ENCODE measurements at places on chromosomes 6 and 20. TPM values are rescaled to one million over a fixed set of nuclear protein-coding genes. Genes with fewer than 3 reads are reported as not detected.
A peak's percentile ranks its signal among the peaks of the same experiment; 100 is the strongest.

- DNase-seq: no peak
Observed at GRCh38 chr6:116695401-116695800, 14.4 kb downstream of the KPNA5 start.

DNA sequence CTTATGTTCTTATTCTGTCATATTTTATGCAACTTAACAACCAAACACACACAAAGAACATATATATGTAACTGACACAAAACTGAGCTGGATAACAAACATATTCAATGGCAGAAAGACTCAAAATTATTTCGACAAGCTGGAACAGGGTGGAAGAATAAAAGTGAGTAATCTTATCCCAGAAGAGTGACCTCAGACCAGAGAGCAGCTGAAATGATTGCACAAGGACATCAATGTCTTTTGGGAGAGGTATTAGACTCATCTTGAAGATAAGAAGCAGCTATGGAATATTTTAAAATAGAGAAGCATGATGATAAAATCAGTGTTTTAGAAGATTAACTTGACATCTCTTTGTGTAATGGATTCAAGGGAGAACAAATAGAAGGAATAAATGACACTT is 191.6 kb upstream of the PRDM1 start:
- no peak for DNase-seq

- DNase-seq: no peak
Observed at GRCh38 chr20:17646209-17646960, 35.7 kb downstream of the RRBP1 start.

DNA sequence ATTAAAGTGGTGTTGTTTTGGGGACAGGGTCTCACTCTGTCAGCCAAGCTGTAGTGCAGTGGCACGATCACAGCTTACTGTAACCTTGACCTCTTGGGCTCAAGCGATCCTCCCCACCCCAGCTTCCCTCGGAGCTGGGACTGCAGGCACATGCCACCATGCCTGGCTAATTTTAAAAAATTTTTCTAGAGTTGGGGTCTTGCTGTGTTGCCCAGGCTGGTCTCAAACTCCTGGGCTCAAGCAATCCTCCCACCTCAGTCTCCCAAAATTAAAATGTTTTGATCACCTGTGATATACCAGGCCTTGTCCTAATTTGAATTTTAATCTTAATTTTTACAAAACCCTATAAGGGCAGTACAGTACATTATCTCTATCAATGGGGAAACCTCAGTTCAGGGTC is 25.5 kb downstream of the ACOT13 start:
- DNase-seq: no peak

- DNase-seq: no peak
Observed at GRCh38 chr6:119523556-119523955, 174.0 kb upstream of the MAN1A1 start.

DNA sequence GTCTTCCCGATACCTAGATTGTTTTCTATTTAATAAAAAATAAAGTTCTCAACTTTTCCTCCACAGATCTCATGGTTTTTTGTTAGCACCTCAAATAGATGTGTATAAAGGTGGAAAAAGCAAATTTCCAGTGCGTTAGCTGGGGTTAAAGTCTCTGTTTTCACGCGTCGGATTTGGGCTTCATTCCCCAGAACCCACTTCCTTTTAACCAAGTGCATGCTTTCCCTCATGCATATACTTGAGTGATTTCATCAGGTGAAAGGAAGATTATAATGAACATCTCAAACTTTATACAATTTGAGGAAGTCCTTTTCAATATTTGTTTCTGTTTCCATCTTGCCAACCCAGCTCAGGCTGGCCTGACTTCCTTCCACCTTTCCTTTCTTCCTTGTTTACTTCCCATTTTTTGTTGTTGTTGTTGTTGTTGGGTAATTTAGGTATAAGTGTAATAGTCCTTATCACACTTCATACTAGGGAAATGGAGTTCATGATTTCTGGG is 43.9 kb upstream of the GGTLC1 start:
- no peak for DNase-seq

DNA sequence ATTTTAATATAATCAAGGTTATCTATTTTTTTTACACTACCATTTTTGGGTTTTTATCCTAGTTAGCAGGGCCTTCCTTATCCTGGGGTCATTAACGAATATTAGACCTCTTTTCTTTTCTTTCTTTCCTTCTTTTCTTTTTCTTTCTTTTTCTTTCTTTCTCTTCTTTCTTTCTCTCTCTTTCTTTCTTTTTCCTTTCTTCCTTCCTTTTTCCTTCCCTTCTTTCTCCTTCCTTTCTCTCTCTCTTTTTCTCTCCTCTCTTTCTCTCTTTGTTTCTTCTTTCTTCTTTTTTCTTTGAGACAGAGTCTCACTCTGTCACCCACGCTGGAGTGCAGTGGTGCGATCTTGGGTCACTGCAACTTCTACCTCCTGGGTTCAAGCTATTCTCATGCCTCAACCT is 120.4 kb upstream of the PDE7B start:
- DNase-seq: no peak

DNA sequence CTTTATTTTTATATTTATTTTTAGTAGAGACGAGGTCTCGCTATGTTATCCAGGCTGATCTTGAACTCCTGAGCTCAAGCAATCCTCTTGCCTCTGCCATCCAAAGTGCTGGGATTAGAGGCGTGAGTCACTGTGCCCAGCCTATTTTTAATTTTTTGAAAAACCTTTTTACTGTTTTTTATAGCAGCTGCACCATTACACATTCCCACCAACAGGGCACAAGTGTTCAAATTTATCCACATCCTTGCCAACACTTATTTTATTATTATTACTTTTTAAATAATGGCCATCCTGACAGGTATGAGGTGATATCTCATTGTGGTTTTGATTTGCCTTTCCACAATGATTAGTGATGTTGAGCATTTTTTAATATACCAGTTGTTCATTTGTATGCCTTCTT is 42.5 kb downstream of the PACSIN1 start:
- DNase-seq: no peak

DNA sequence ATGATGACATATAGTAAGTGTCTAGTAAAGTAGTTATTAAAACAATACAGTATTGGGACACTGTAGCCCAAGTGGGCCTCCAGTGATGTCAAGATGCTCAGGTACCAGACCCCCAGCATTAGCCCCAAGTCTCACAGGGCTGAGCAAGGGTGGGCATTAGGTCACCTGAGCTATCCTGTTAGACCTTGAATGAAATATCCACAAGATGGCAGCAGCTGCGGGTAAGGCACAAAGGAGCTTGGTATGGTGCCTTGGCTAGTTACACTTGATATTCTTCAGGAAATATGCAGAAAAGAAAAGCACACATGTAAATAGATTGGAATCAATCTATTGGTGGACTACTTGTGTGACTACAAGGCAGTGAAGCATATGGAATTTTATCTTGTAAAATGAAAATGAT is 701.8 kb upstream of the ADGRB3 start:
- no peak for DNase-seq

GRCh38 chr20:18004384-18005031 is 35.7 kb downstream of the MGME1 start:
- no peak for DNase-seq

DNA sequence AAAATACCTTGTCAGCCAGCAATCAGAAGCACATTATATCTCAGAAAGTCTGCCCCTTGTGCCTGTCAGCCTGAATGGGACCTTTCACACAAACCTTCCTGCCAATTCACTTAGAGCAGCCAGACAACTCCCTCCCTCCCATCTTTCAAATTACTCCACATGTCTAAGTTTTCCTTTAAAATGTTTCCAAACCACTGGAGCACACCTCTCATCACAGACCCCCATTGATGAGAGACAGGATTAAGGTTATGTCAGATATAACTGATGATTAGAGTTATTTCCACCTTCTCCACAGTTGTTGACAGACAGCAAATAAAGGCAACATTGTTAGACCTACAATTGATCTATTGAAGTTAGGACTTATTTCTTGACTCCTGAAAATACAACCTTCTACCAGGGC is 408.4 kb downstream of the PLCB1 start:
- DNase-seq: no peak

GRCh38 chr6:126804332-126805064 is 314.0 kb upstream of the RSPO3 start:
- DNase-seq: peak; percentile 77

GRCh38 chr6:72374857-72375256 is 247.0 kb upstream of the KCNQ5 start:
- no peak for DNase-seq

DNA sequence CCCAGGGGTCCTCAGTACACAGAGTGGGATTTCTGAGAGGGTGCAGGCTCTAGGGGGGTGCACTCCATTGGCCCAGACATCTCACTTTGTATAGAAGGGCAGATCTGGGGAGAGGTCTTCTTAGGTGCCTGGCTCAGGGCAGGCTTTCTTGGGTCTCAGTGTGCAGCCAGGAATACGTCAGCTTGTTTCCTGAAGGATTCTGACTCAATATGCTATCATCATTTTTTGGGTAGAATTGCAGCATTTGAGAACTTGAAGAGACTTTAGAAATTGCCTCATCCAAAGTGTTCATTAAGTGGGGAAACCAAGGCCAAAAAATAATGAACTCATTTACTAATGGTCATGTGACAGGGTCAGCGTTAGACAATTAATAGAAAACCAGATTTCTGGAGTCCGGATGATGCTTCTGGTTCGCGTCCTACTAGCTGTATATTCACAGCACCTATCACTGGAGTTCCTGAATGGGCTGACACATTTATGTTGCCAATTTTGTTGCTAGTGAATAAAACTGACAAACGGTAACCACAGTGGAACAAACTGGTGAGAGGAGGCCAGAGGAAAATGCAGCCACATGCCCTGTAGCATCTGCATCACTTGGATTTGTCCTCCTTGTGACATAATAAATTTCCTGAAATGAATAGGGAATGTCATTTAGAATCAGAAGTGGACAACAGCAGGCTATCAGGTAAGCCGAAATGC is 238.9 kb downstream of the TBC1D7 start:
- no peak for DNase-seq

DNA sequence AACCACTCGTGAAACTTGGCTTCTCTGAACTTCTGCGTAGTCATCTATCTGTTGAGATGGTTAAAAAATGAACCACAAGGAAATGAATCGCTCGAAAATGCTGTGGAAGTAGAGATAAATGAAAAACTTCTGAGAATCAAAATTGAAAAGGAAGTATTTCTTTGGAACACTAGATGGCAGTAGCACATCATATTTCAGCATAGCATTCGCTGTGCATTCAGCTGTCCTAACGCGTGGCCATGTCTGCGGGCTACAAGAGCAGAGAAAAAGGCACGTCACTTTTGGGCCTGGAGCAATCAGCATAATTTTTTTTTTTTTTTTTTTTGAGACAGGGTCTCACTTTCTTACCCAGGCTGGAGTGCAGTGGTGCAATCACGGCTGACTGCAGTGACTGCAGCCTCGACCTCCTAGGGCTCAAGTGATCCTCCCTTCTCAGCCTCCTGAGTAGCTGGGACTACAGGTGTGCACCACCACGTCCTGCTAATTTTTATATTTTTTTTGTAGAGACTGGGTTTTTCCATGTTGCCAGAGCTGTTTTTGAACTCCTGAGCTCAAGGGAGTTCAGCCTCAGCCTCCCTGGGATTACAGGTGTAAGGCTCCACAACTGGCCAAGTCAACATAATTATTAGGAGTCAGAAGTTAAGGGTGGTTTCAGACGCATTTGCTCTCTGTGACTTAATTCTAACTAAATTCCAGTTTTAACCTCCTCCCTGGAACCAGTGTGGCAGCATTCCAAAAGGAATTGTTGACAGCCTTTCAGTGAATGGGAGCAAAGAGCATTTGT is 8.8 kb upstream of the PERP start:
- peak; percentile 81 for DNase-seq

- no peak for DNase-seq
Observed at GRCh38 chr20:63415647-63416391, 54.7 kb upstream of the CHRNA4 start.

GRCh38 chr6:148608199-148608951 is 138.5 kb upstream of the UST start:
- DNase-seq: no peak

DNA sequence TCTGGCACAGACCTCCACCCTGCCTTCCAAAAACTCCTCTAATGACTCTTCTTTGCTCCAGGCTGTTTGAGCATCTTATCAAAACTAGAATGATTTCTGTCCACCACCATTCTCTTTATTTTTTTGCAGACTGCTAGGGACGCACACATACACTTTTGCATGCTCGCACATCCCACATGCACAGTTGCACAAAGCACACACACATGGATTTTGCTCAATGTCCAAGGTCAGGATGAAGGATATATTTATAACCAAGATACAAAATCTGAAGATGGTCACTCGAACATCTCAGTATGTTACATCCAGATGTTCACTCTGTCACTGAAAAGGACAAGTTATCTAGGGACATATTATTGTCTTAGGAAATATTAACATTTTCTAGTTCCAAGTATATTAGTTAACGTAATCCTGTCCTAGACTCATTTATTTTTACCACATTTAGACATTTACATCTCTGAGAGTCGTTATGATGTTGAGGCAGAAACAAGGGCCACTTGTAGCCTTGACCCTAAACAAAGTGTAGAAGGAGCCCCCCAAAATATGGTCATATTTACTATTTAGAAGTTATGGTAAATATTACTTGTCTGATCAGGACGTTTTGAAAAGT is 3.4 kb upstream of the SIM1 start:
- DNase-seq: no peak

GRCh38 chr20:4775322-4776078 is 53.8 kb downstream of the PRND start:
- no peak for DNase-seq

GRCh38 chr20:1827974-1828785 is 67.0 kb upstream of the SIRPA start:
- DNase-seq: no peak

DNA sequence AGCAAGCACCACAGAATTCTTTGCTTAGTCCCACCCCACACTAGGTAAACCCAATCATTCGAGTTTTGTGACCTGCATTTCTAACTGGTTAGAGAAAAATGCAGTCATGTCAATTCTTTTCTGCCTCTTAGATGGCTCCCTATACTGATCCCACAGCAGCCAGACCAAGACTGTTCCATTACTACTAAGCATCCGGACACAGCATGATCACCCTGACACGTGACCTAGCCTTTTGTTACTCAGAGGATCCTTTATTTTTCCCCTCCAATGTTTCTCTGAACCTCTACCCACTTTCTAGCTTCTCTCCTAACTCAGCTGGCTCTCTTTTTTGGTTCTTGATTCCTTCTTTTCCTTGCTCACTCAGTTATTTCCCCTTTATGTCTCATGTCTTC is 87.9 kb downstream of the PDE10A start:
- no peak for DNase-seq

DNA sequence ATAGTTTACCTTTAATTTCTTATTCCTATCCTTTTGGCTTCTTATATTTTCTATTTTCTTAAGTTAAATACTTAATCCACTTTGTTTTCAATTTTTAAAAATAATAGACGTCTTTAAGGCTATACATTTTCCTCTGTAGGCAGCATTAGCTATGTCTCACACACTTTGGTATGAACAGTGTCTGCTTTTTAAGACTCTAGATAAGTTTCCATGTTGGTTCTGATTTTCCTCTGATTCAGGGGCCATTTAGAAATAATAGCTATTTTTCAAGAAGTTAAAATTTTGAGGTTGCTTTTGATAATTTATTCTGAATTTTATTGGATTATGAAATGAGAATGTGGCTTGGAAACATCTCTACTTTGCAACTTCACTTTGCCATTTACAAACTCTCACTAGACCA is 54.3 kb upstream of the PTGIS start:
- DNase-seq: no peak

Gene TMEM14C
- total RNA-seq: 75.1 TPM

Gene RUNX2
- 6.3 TPM for total RNA-seq

Gene HDAC2
- total RNA-seq: 41.2 TPM

Gene TEAD3
- 12.0 TPM for total RNA-seq

Gene FAM209B
- total RNA-seq: not detected

Gene ASF1A
- total RNA-seq: 12.8 TPM

Gene TGM3
- not detected for total RNA-seq

Gene PRKN
- total RNA-seq: 7.9 TPM

Gene SPDEF
- 0.96 TPM for total RNA-seq

Gene ZBTB22
- 14.0 TPM for total RNA-seq

Gene GTSF1L
- total RNA-seq: not detected
